ENCODE measurements at places on chromosomes 12 and 14. TPM values are rescaled to one million over a fixed set of nuclear protein-coding genes. Genes with fewer than 3 reads are reported as not detected.

RSRC2 gene
- 62.1 TPM for total RNA-seq

SSPN gene
- 94.0 TPM for total RNA-seq

PDZRN4 gene
- 4.6 TPM for total RNA-seq

PNP gene
- total RNA-seq, result 8.9 TPM

VRTN gene
- not detected for total RNA-seq

IFNG-AS1 gene
- 0.31 TPM for total RNA-seq

CPNE6 gene
- not detected for total RNA-seq

C12orf60 gene
- 1.4 TPM for total RNA-seq

SYCP3 gene
- 0.13 TPM for total RNA-seq

ACOT6 gene
- not detected for total RNA-seq

IAPP gene
- not detected for total RNA-seq

MYF6 gene
- 105 TPM for total RNA-seq

RIPK3 gene
- total RNA-seq, result 2.0 TPM

RHEBL1 gene
- total RNA-seq, result 1.2 TPM

CRIP1 gene
- 39.3 TPM for total RNA-seq

SERPINA3 gene
- total RNA-seq, result 0.09 TPM

ALDH1L2 gene
- total RNA-seq, result 7.5 TPM

KRT78 gene
- total RNA-seq, result not detected

ANG gene
- total RNA-seq, result 4.6 TPM

GPR132 gene
- total RNA-seq, result 0.75 TPM
